ENCODE measurements at places on chromosomes 5 and 9.

DNA sequence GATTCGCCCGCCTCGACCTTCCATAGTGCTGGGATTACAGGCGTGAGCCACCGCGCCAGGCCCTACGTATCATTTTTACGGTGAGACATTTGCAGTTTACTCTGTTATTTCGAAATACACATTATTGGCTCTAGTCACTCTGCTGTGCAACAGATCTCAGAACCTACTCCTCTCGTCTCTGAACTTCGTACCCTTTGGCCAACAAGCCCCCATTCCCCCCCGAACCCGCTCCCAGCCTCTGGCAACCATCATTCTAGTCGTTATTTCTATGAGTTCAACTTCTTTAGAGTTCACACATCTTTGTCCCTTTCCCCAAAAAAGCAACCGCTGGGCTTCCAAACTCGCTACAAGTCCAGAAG, 735 bp downstream of the PTGR1 start:
- DNase-seq = peak; percentile 62

- no peak for DNase-seq
Observed at GRCh38 chr9:70160686-70161600, 97.8 kb upstream of the SMC5 start.

GRCh38 chr5:136025900-136026299, 2.9 kb upstream of the TGFBI start:
- peak; percentile 56 for DNase-seq

DNA sequence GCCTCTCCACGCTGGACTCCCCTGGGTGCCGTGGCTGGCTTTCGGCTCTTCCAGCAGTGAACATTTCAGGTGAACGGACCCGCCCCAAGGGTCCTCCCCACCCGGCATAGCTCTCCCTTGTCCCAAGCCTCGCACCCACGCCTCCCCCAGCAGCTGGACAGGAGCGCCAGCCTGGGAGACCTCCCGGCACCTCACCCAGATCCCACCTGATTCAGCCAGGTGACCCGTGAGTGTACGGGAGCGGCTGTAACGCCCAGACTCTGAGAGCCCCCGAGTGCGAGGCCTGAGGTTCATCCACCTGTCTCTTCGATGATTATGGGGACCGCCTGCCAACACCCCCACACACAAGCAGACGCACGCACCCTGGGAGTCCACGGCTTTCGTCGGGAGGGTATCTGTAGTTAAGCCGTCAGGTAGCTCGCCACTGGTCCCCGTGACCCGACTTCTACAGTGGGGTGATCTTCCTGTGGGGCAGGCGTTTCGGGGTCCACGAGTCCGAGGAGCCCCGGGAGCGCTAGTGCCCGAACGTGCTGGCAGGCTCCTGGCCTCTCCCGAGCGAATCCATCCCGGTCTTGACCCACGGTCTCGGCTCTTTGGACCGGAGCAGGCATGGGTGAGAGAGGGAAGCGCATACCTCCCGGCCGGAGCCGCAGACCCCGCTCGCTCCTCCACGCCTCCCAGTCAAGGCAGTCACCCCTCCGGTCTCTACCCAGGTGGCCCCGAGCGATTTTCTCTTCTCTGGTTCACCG, 14.9 kb downstream of the TRIM7 start:
- no peak for DNase-seq

GRCh38 chr5:148374690-148375360, 8.9 kb upstream of the FBXO38 start:
- DNase-seq = peak; percentile 90

- DNase-seq = no peak
Observed at GRCh38 chr9:89935801-89936200, 331.0 kb downstream of the GADD45G start.

DNA sequence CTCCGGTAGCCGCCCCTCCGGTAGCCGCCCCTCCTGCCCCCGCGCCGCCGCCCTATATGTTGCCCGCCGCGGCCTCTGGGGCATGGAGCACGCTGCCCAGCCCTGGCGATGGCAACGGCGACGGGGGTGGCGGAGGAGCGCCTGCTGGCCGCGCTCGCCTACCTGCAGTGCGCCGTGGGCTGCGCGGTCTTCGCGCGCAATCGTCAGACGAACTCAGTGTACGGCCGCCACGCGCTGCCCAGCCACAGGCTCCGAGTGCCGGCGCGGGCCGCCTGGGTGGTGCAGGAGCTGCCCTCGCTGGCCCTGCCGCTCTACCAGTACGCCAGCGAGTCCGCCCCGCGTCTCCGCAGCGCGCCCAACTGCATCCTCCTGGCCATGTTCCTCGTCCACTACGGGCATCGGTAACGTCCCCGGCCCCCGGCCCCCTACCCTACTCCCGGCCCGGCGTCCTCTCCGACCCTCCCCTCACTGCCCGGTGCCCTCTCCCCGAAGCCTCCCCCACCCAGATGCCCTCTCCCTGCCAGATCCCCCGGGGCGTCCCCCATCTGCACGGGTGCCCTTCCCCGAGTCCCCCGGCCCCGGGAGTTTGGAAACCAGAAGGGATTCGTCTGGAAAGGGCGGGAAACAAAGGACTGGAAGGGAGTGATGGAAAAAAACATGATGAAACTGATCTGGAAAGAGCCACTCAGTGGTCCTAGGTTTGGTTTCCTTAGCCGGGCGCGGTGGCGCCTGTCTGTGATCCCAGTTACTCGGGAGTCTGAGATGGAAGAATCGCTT, 417 bp downstream of the SRD5A1 start:
- peak; percentile 35 for DNase-seq

DNA sequence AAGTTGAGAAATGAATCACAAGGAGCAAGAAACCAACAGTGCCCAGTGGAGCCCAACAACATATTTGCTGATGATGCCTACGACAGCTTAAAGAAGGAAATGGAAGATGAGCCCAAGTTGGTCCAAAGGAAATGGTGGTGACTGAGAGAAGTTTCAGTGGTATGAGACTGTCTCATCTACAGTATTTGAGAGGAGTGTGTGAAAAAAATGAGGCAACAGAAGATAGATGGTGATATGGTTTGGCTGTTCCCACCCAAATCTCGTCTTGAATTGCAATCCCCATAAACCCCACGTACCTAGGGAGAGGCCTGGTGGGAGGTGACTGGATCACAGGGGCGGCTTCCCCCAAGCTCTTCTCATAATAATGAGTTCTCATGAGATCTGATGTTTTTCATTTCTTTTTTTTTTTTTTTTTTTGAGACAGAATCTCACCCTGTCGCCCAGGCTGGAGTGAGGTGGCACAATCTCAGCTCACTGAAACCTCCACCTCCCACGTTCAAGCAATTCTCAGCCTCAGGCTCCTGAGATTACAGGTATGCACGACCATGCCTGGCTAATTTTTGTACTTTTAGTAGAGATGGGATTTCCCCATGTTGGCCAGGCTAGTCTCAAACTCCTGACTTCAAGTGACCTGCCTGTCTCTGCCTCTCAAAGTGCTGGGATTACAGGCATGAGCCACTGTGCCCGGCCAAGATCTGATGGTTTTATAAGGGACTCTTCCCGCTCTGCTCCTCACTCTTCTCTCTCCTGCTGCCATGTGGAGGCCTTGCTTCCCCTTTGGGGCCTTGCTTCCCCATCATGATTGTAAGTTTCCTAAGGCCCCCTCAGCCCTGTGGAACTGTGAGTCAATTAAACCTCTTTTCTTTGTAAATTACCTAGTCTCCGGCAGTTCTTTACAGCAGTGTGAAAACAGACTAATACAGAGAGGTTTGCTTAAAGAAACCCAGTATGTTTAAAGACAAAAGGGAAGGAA, 30.2 kb downstream of the EFCAB9 start:
- no peak for DNase-seq

DNA sequence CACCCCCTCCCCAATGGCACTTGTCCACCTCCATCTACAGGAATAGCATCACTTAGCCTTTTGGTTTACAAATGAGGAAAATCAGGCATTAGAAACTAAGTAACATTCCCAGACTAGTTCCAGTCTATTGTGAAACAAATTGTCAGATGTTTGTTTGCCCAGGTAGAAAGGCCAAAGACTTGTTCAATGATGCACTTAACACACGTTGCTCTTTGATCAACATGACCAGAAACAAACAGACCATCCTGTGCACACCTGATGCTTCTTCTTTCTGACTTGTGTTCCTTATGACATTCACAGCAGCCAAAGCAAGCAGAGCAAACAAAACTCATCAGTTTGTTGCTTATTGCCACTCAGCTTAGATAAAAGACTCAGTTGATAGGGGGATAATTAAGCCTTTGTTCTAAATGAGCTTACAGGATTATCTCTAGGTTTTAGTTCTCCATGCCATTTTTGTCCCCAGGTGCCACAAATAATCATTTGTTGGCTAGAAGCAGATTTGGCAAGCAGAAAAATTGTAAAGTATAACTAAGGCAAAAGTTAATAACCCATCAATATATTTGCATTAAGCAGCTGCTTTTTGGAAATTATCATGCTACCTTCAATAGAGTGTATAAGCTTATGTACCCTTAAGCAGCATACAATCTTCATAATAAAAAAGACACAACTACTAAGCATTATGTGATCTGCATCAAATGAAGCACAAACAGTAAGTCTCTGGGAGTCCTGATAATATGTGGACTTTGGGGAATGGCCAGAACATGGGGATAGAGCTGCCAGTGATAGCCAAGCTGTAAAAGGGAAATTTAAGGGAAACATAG, 26.3 kb upstream of the FST start:
- DNase-seq = no peak

DNA sequence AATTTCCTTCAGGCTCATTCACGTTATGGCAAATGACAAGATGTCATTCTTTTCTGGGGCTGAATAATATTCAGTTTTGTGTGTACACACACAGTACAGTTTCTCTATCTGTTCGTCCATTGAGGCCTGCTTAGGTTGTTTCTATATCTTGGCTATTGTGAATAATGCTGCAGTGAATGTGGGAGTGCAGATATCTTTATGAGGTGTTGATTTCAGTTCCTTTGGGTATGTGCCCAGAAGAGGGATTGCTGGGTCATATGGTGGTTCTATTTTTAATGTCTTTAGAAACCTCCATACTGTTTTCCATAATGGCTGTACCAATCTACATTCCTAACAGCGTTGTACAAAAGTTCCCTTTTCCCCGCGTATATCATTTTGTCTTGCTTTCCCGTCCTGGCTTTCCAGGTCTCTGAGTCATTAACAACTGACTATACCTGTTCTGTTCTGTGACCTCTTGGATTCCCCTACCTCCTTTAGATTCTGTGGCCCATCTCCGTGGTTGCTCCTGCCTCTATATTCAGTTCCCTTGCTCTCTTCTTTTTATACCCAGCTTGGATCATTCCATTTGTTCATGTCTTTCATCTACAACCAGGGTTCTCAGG, 6.8 kb downstream of the SNX30 start:
- DNase-seq = peak; percentile 50

GRCh38 chr5:89703817-89704216, 705.7 kb downstream of the CETN3 start:
- peak; percentile 24 for DNase-seq

GRCh38 chr9:91776409-91777291, 173.4 kb downstream of the ROR2 start:
- DNase-seq = peak; percentile 87

DNA sequence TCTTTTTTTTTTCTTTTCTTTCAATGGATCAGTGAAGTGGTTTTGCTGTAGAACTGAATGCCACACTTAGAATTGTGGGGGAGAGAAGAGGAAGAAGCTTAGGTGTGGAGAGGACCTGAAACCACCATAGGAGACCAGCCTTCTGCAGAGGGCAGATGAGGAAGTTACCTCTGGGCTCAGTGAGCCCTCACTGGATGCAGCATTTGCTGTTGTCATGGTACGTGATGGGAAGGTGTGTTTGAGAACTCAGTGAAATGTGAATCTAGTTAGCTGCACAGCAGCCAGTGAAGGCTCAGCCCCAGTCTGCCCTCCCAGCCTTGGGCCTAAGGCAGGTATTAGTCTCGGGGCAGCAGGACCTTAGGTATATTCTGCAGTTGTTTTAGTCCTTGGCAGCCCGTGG, 17.5 kb downstream of the CYFIP2 start:
- no peak for DNase-seq

GRCh38 chr5:39476843-39477220, 52.1 kb upstream of the DAB2 start:
- DNase-seq = no peak

DNA sequence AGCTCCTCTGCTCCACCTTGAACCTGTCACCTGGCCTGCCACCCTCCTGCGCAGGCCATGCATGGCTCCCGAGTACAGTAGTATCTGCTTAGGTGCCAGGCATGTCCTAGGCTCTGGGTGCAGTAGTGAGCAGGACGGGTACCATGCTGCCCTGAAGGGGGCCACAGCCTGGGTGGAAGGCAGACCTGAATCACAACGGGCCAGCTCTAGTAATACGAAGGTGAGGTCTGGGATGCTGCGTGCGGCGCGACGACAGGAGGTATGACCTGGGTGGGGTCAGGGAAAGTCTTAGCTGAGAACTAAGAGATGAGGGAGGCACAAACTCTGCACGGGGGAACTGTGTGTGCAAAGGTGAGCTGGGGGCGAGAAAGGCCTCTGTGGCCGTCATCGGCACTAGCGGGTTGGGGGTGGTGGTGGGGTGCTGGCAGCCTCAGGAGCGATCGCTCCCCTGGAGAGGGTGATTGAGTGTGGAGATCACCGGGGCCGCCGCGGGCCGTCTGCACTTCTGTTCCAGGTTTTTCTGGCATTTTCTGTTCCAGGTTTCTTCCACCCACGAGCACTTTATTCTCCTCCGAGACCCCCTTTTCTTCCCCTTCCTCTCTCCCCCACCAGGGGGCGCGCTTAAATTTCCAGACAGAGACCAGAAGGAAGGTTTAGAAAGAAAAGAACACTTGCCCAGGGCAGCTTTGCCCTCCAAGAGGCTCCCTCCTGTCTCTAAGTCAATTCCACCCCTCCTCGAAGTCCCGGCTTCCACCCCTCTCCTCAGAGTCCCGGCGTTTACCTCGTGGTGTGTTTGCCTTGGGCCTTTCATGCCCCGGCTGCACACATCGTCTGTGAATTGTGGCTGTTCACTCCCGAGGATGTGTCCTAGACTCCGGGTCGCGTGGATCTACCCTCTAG, 15.1 kb downstream of the PDLIM4 start:
- peak; percentile 60 for DNase-seq

DNA sequence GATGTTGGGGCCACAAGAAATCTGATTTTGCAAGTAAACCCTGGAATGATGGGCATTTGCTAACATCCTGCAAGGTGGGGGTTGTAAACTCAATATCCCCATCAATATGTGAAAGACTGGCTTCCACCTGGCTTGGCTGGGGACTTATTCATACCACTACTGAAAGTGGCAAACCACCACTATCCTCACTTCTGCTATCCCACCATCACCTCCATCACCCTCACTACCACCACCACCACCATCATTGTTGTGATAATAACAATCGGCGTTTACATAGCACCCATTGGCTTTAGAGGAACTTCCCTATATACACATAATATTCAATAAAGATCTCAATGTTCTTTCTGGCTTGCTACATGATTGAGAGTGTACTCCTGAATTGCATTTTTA, 224.7 kb upstream of the DAP start:
- DNase-seq = no peak

DNA sequence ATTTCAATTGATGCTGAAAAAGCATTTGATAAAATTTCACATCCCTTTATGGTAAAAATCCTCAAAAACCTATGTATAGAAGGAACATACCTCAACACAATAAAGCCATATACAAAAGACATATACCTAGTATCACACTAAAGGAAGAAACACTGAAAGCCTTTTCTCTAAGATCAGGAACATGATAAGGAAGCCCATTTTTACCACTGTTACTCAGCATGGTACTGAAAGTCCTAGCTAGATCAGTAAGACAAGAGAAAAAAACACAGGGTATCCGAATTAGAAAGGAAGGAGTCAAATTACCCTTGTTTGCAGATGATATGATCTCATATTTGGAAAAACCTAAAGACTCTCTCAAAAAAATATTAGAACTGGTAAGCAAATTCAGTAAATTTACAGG, 350.2 kb upstream of the PDE4D start:
- DNase-seq = no peak
